KG1 (cell line): ENCODE measurements at places on chromosomes 12 and 14.

GRCh38 chr12:116002890-116003536, 274.5 kb downstream of the MED13L start:
- DNase-seq = no peak

DNA sequence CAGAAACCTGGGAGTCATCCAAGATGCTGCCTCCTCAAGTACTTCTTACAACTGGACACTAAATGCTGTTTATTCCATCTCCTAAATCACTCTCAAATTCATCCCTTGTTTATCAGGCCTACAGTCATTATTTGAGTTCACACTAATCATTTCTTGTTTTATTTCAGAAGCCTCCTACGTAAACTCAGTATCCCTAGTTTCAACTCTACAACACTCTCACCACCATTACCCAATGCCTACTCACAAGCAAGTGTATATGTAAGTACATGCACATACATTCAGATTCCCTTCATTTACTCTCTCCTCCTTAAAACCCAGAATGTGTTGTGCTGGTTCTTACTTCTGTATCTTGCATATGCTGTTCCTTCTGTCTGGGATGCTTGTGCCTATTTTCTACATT, 43.0 kb downstream of the DDHD1 start:
- no peak for DNase-seq

DNA sequence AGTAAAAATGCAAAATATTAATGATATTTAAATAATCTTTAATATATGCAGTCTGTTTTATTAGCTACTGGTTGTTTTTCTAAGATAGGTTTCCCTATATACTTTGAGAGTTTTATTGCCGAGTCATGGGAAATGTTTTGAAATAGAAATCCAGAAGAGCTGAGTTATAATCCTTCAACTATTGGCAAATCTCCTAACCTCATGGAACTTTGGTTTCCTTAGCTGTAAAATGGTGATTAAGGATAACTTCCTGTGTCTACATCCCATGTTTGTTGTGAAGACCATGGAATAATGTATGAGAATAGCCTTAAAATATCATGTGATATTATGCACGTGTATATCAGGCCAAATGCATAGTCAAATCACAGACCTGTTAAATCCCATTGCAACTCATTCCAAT, 51.0 kb downstream of the UNC79 start:
- no peak for DNase-seq

DNA sequence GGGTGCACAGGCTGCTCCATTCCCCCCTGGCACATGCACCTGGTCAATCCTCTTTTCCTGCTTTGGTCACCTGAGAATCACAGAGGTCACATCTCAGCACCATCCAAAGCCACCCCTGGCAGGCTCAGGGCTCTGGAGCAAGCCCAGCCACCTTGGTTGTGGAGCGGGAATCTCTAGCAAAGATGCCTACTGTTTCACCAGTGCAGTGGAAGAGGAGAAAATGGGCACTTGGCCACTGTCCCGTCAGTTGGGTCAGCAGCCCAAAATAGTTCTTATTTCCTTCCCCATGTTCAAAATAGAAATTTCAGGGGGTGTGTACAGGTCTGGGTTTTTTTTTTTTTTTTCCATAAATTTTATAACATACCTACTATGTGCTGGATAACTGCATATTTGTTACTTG, 18.3 kb downstream of the RTL1 start:
- no peak for DNase-seq

DNA sequence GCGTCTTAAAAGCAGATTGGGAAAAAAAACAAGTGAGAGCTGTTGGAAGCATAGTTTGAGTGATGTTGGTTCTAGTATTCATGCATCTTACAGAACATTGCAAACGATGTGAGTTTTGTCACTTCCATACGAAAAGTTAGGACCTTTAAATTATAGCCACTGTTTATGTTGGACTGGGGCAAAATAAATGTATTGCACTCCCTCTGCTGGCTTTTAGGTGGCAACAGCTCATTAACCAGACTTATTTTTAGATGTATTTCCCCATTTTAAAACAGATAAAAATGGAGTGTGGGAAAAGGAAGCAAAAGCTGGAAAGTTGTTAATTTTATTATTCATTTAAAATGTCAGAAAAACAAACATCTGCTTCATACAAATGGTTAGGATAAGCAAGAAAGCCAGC, 111.9 kb downstream of the LGR5 start:
- peak; percentile 13 for DNase-seq

- no peak for DNase-seq
Observed at GRCh38 chr14:58574623-58575022, 63.1 kb upstream of the DACT1 start.

DNA sequence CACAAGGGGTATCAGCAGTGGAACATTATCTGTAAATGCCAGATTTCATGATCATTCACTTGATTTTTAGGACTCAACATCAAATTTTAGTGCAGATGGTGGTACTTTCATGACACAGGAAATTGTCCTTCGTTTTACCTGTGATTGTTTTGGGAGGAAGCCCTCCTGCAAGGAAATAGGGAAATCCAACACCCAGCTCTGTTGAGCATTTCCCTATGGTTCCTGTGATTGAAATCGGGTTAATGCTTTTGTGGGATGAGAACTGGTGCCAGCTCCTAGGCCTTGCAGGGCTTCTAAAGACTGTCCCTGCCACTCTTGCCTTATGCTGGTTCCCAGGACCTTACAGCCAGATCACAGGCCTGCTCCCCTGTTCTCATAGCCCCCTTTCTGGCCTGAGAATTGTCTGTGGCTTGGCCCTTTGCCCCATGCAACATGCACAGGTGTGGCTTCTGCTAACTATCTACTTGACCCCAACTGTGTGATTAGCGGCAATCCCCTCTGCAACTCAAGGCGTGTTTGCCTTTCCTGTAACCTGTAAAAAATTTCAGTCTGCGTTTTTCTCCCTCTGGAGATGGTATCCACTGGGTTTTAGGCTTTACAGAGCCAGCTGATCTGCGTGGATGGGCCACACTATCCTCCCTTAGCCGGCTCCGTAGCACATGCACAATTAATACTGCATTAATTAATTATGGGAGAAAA, 112.5 kb downstream of the ETV6 start:
- no peak for DNase-seq

DNA sequence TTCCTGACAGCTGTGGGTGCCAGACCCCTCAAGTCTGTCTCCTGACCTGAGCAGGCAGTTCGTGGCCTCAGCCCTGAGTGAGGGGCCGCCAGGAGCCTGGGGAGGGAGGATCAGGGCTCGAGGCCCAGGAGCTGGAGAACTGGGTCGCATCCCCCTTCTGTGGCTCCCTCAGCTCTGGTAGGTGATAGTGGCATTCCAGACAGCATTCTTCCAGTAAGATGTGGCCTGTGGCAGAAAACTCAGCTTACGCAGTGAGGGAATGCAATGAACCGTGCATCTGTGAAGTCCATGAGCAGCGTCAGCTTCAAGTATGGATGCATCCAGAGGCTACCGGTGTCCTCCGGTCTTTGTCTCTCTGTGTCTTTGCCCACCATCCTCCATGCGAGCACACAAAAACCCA, 28.4 kb upstream of the FBRSL1 start:
- DNase-seq = no peak

GRCh38 chr14:68737086-68737485, 55.8 kb downstream of the ZFP36L1 start:
- DNase-seq = no peak

GRCh38 chr14:98798099-98798498, 473.9 kb downstream of the BCL11B start:
- DNase-seq = no peak

DNA sequence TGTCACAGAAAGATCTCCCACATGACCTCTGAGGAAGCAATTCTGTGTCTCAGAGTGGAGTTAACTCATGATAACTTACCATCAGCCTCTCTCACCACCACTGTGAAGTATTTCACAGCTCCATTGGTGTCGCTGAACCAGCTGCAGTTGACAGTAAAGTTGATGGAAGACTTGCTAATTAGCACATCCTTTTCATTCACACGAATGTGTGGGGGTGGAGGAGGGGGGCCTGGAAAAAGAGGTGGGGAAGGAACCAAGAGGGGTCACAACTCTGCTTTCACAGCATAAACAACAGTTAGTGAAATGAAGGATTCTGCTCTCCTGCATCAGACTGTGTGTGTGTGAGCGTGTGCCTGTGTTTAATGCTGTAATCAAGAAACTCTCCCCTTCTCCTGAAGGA, 82.1 kb downstream of the PTPRB start:
- no peak for DNase-seq
